ENCODE measurements at places on chromosomes 5 and 9.

- DNase-seq: no peak
Measured at GRCh38 chr9:105850852-105851500, 156.6 kb downstream of the TMEM38B start.

DNA sequence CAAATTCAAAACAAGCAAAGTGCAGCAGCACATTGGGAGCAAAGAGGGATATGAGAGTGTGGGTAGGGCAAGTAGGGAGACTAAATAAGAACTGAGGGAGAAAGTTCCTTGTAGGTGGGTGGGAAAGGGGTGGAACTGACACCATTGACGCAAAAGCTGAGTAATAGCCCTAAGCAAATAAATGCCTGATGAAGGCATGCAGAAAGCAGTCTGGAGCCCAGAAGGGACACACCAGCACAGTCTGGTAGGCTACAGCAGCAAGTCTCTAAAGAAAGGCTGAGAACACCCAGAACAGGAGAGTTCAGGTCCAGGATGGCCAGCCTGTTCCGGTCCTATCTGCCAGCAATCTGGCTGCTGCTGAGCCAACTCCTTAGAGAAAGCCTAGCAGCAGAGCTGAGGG is at the start of gene INSL4:
INSL4 (plus strand) TSS at position 208 of the 400 bp plus-strand sequence; CDS start at position 313, 105 bp downstream.
- no peak for DNase-seq

- no peak for DNase-seq
Measured at GRCh38 chr5:143760131-143760505, 51.8 kb upstream of the HMHB1 start.

- DNase-seq: no peak
Measured at GRCh38 chr5:160905285-160905684, 53.3 kb upstream of the ATP10B start.

GRCh38 chr5:18761801-18762200 is 1127.5 kb downstream of the TAF11L14 start:
- DNase-seq: no peak

- DNase-seq: peak; percentile 86
Measured at GRCh38 chr5:103271570-103272289, 13.2 kb downstream of the MACIR start.

DNA sequence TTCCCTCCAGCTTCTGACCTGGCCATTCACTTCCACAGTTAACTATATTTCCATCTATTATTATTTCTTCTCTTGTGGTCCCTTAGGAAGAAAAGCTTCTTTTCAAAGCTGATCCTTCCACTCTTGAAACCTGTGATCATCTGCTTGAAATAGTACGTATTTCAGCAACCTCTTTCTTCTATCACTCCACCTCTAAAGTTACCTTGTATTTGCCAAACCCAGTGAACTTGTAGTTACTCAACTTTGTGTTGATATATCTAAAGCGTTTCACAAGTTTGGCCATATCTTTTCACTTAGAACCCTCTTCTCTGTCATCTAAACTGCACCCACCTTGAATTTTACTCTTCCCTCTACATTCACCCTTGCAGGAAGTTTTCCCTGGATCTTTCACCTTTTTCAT is 173.8 kb upstream of the RAD23B start:
- DNase-seq: no peak

GRCh38 chr5:16477541-16477940 is 11.9 kb upstream of the ZNF622 start:
- DNase-seq: no peak
